Kidney glomerular epithelial cell (primary cell): ENCODE measurements at places on chromosomes 11 and 22.

DNA sequence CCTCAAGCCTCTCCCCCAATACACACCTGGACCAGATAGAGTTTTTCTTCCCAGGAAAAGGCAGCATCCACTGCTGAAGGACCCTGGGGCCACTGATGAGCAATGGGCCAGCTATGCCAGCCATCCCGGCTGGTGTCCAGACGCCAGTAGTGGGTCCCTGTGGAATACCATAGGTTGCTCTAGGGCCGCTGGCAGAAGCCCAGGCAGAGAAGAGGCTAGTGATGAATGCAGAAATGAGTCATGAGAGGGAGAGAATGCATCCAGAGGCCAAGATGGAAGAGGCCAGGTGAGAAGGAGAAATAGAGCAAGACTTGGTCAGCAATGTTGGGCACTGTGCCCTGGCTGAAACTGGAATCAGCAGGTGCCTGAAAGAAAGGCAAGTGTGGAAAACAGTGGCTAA, 8.9 kb downstream of the HPX start:
- peak; percentile 68 for DNase-seq

DNA sequence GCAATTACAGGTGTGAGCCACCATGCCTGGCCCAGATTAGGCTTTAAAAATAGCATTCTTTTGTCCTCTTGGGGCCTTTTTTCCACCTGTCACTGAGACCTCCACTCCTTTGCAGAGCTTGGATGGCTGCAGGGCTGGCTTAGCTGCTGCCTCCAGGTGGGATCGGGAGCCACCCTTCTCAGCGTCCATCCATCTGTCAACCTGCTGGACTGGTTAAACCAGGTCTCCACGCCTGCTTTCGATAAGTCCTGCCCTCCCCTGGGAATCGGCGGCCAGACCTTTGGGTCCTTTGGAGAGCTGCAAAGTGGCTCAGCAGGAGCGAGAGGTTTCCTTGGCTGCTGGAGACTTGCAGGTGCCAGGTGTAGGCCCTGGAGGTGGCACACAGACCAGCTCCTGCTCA, 23.4 kb upstream of the GRAMD4 start:
- no peak for DNase-seq

DNA sequence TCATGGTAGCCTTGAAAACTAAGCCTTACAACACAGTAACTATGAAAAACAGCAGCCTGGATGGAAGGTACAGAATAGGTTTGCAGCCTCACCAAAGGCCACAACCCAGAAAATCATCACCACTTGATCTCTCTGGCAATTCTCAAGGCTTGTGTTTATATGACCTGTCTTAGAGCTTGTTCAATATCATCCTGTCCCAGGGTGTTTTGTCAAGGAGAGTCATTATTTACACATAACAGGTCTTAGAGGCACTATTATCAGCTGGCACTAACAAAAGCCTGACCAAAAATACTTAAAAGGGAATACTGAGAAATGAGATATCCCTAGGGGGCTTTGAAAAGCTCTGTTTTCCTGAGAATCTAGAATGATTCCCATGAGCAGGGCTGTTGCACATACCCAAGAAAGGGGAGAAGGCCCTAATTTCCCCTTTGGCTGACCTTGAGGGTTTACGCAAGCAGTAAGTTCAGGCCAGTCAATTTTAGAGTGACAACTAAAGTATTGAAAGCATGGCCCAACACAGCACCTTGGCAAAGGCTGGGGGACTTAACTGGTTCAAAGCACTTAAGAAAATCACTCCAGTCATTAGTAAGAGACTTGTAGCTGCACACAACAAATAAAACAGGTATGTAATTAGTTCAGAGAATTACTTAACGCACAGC, 7.9 kb downstream of the SC5D start:
- DNase-seq = no peak

- no peak for DNase-seq
Observed at GRCh38 chr11:9797300-9797699, 133.4 kb downstream of the SWAP70 start.

- no peak for DNase-seq
Observed at GRCh38 chr22:25741692-25742626, at the start of gene MYO18B. TSS of gene MYO18B (plus strand) at chr22:25742188. CDS start at chr22:25761093, 18,905 bp downstream.

GRCh38 chr11:65315204-65315865, 669 bp downstream of the CDC42EP2 start:
- peak; percentile 70 for DNase-seq

DNA sequence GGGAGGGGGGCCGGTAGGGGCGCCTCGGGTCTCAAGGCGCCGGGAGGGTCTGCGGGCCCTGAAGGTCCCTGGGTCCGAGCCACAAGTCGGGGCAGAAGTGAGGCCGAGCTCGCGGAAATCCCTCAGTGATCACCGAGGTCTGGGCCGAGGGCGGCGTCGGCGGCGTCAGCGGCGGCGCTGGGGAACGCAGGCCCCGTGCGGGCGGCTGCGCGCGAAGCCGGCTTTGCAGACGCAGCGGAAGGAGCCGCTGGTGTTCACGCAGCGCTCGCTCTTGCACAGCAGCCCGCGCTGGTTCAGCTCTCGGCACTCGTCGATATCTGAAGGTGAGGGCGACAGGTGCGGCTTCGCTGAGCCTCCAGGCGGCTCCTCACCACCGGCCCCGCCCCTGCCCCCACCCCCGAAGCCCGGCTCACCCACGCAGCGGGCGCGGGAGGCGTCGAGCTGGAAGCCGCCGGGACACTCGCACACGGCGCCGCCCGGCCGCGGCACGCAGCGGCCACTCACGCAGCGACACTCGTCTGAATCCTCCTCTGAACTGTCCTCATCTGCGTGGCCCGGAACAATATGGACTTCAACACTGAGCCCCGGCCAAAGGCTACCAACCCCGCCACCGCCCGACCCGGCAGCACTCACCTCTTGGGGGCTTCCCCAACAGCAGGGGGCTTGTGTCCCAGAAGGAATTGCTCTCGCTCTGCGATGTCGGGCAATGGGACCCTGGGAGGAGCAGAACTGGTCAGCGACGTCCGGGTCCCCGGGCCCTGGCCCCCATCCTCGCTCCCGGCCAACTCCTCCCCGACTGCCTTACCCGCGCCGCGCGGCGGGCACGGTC, 14.2 kb downstream of the SCYL1 start:
- no peak for DNase-seq

GRCh38 chr11:121964591-121964990, 151.4 kb downstream of the BLID start:
- peak; percentile 45 for DNase-seq
